ENCODE measurements at places on chromosomes 16 and 17.
A peak's percentile ranks its signal among the peaks of the same experiment; 100 is the strongest.

DNA sequence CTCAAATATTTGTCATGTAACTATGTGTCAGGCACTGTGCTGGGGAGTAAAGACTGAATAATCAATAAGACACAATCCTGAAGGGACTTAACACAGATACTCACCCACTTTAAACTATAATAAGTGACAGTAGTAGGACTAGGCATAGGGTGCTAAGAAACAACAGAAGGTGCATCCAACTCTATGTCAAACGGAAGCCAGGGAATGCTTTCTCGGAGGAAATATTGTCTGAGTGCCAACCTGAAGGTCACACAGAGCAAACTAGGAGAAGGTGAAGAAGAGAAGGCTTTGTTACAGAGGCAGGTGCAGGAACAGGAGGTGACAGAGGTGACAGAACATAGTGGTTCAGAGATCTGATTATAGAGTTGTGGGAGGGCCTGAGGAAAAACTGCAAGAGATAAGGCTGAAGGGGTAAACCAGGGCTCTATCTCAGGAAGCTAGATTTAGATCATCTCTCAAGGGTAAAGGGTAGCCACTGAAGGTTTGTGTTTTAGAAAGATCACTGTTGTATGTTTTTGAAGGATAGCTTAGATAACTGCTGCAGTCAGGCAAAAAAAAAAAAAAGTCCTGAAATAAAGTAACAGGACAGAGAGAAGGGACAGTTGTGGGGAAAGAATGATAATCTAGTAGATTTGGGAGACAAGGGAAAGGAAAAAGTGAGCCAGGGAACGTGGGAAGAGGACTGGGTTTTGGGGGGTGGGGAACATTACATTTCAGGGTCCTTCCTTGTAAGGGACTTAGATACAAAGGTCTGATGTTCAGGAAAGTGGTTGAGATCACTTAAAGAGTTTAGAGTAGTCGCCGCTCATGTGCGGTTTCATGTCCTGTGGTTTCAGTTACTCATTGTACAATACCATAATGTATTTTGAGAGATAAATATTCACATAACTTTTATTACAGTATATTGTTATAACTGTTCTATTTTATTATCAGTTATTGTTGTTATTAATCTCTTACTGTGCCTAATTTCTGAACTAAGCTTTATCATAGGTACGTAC, 85.6 kb upstream of the NETO2 start:
- no peak for DNase-seq

GRCh38 chr16:2739625-2740430, 12.6 kb upstream of the SRRM2 start:
- no peak for DNase-seq

- peak; percentile 37 for DNase-seq
These were observed 412 bp upstream of the ADGRG3 start for GRCh38 chr16:57667526-57668262.

DNA sequence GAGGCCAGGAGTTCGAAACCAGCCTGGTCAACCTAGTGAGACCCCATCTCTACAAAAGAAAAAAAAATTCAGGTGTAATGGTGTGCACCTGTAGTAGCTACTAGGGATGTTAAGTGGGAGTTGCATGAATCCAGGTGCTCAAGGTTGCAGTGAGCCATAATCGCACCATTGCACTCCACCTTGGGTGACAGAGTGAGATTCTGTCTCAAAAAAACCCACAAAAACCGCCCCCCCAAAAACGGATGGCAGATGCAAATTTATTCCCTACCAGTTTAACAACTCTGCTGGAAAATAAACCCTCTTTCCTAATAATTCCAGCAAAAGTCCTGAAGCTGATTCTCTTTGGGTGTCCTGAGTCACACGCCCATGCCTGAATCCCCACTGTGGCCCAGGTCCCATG, 140.3 kb downstream of the PRKCB start:
- no peak for DNase-seq

GRCh38 chr17:31390748-31391495, 553 bp upstream of the RAB11FIP4 start:
- no peak for DNase-seq

DNA sequence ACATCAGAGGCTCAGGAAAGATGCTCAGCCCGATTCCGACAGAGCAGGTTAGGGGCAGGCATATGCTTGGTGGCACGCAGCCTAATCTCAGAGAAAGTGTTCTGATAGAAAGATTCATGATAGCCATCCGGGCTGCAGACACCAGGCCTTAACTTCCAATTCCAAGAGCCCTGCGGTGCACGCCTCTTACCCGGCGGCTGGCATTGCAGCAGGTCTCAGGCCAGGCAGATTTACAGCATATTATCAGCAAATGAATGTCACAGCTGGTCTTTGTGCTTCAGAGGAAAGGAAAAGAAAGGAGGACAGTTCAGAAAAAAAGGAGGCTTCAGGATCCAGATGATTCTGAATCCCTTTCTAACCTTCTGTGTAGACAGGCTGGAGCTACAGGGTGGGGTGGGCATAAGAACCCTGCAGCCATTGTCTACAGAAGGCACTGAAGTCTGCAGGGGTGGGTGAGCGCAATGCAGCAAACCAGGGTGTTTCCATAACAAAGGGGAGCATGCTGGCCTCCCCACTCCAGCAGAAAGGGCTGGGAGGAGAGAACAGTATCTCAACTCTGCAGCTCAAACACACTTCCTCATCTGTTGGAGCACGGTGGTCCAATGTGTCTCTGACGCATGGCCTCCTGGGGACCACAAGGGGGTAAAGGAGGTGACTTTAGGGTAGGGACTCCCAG, 277.4 kb upstream of the XYLT1 start:
- no peak for DNase-seq

DNA sequence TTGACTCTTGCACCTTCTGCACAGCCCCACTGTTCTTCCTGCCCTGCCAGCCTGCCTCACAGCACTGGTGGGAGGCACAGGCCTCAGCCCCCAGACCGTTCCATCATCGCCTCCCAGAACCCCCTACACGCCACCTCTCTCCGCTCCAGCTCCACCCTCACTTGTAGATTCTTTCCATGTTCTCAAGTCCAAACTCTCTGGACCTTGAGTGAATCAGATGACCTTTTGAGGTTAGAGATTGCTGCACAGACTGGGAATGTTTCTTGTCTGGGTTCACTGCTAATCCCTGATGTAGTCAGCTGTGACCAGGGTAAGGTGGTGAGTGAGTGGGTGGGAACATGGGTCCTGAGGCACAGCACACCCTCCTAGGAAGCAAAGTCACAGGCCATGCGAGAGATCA, 272.4 kb downstream of the IRF8 start:
- peak; percentile 62 for DNase-seq

DNA sequence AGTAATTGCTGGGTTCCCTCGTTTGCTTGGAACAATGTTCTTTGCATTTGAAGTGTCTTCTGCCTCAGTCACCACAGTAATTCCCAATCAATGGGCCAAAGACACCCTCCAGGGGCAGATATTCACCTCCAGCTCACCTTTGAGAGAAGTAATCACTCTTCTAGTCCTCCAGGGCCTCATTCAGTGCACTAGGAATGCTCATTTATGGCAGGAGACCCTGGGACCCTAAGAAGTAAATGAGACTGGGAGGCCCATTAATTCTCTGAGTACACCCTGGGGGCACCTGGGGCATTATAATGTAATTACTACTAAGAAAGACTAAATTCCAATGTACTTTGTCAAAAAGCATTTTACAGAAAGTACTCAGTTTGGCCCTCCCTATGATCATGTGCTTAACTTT, 158.2 kb upstream of the XYLT1 start:
- no peak for DNase-seq

DNA sequence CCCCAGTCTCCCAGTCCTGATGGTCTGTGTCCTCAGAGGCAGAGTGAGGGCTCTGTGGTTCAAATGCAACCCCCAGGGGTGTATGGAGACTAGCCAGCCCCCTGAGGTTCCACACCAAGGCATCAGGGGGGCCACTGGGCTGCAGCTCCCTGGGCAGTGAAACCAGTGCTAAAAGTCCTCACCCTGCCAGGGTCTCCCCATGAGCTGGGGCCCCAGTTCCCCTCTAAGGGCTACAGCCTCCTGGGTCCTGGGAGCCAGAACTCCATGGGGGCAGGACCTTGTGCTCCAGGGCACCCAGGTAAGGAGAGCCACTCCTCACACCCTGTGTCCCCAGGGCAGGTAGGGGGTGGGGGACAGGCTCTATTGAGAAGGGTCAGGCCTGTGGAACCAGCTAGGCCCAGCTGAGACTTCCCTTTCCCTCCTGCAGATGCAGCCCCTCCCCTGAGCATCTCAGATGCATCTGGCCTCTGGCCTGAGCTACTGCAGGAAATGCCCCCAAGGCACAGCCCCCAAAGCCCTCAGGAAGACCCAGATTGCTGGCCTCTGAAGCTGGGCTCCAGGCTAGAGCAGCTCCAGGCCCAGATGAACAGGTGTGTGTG, 6.4 kb upstream of the DCAF7 start:
- no peak for DNase-seq

GRCh38 chr17:4313221-4314114, 49.7 kb upstream of the ANKFY1 start:
- DNase-seq = no peak

DNA sequence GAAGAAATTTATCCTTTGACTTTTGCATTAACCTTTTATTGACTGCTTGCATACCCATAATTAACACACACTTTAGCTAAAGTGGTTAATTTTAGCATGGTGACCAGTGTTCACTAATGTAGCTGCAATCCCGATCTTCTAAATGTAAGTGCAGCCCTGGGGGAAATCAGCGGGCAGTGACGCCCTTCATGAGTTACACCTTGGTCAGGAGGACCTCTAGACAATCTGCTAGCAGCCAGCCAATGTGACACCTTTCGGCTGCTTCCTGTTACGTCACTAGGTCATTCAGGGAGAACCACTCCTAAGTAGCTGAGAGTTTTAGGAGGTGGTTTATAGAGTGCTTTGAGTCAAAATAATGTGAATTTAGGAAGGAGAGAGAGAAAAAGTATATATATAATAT, 180.5 kb downstream of the IRX3 start:
- DNase-seq = no peak

- peak; percentile 40 for DNase-seq
These were observed 490 bp downstream of the GID4 start for GRCh38 chr17:18039535-18040260.

DNA sequence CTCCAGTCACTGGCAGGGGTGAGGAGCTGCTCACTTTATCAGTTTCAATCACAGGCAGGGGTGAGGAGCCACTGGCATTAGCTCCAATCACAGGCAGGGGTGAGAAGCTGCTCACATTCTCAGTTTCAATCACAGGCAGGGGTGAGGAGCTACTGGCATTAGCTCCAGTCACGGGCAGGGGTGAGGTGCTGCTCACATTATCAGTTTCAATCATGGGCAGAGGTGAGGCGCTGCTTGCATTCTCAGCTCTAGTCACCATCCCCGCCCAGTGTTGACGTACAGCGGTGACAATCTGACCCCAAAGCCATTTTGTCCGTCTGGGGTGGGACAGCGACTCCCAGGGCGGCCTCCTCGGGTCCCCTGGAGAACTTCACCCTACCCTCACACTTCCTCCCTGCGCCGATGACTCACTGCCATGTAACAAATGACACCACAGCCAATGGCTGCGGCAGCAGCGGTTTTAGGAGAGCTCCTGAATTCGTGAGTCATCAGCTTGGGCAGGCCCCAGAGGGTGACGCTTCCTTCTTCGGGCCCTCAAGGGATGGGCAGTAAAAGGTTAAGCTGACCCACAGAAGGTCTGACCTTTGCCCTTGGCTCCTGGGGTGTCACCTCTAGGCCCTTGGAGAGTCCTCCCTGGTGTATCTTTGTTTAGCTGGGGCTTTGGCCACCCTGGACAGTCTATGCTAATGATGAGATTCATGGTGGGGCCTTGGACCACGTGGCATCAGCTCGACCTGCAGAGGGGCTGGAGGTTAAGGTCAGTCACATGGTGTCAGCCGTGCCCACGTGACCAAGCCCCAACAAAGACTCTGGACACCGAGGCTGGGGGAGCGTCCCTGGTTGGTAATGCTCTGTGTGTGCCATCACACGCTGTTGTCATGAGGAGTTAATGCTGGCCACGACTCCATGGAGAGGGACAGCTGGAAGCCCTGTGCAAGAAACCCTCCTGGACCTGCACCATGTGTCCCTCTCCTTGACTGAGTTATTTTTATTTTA, 171.7 kb downstream of the C16orf95 start:
- peak; percentile 95 for DNase-seq

DNA sequence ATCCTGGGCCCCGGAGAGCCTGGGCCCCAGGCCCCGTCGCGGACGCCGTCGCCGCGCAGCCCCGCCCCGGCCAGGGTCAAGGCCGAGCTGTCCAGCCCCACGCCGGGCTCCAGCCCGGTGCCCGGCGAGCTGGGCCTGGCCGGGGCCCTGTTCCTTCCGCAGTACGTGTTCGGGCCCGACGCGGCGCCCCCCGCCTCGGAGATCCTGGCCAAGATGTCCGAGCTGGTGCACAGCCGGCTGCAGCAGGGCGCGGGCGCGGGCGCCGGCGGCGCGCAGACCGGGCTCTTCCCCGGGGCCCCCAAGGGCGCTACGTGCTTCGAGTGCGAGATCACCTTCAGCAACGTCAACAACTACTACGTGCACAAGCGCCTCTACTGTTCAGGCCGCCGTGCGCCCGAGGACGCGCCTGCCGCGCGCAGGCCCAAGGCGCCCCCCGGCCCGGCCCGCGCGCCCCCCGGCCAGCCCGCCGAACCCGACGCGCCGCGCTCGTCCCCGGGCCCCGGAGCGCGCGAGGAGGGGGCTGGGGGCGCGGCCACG, 36.8 kb upstream of the ZC3H18 start:
- DNase-seq = peak; percentile 55

- DNase-seq = peak; percentile 19
These were observed 475.9 kb downstream of the GRIN2A start for GRCh38 chr16:9706217-9706836.

DNA sequence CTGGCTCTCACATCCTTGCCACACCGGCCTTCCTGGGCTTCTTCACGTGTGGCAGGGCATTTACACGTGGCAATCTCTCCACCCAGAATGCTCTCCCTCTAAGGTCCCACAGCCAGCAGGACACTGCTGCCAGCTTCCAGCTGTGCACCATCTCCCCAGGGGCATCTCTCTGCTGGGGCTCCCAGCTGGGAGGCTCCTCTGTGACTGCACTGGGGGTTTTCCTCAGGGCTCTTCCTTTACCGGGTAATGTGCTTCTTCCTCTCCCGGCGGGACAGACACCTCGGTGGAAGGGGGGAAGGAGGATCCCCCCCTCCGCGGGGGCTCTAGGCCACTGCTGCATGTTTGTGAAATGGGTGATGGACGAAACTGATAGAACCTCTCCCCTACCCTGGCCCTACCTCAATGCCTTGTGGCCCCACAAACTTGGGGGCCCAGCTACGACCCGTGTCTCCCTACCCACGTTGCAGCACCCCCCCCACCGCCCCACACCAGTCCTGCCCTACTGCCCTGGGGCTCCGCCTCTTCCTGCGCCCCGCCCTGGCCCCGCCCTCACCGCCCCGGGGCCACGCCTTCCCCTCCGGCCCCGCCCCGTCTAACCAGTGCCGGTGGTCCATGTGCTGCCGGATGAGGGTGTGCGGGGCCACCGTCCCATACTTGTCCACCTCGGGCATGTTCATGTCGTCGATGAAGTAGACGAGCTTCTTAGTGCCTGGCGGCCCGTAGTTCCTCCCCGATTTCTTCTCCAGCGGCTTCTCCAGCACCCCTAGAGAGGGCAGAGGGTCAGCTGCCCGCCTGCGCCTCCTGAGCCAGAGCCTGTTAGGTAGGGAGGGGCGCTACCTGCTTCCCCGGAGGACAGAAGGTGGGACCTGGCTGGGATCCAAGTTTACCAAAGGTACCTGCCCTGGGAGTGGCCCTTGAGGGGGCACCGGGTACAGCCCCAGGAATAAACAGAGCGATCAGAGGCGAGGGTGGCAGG, 92.6 kb downstream of the DNAH17 start:
- DNase-seq = no peak
